ENCODE measurements at places on chromosomes 4 and X.

DNA sequence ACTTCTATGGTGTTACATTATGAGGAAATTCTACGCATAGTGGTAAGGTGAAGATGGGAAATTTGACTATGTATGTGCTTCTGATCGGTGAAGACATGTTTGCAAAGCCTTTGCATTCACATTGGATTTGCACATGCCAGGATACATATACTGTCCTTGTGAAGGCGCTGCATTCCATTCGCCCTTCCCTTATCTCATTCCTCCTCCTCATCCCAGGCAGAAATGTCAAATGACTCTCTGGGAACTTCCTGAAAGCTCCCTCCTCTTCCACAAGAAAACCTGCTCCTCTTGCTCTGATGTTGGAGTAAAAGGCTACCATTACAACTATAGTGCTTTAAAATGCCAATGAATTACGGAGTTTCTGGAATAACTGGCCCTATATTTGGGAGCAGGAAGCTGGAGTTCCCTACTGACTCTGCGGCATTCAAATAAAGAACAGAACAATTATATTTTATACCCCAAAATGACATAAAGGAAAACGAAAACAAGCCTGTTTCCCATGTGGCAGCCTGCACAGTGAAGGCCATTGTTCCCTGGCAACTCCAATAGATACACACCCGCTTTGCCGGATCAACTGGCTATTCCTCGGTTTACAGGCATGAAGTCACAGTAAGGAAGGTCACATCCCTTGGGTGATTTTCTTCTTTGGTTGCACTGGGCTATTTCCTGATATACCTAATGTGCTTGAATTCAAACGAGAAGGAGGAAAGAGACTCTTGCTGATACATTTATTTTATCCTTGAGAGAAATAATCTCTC lies 84.5 kb downstream of the AREG start:
- no peak for DNase-seq

DNA sequence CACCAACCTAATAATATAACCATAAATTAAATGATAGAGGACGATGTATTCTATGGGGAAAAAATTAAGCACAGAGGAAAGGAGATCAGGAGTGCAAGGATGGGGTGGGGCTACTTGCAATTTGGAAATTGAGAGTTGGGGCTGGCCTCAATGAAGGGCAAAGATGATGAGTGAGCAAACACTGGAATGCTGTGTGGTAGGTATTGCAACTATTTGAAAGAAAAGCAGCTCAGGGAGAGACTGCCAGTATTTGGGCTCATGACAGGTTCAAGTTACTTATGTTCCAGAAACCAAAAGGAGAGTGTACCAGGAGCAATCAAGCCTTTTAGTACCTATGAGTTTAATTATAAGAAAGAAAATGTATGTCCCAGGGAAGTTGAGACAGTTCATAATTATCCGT lies 47.4 kb downstream of the ASIC5 start:
- no peak for DNase-seq

DNA sequence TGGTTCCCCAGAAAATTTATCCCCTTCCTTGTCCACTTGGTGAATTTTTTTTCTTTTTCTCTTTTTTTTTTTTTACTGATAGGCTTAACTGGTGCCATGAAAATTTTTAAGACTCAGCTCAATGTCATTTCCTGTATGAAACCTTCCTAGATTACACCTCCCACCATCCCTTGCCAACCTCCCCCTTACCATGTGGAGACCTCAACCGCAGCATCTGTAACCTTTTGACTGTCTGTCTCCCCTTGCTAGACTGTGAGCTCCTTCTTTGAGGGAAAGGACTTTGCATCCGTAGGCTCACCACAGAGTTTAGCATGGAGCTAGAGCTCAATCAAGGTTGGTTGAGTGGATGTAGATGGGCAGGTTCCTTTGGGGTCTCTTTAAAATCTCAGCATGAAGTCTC lies 5.2 kb upstream of the PGRMC1 start:
- DNase-seq: no peak

GRCh38 chr4:185587030-185587426 lies 51.7 kb upstream of the PDLIM3 start:
- DNase-seq: no peak

DNA sequence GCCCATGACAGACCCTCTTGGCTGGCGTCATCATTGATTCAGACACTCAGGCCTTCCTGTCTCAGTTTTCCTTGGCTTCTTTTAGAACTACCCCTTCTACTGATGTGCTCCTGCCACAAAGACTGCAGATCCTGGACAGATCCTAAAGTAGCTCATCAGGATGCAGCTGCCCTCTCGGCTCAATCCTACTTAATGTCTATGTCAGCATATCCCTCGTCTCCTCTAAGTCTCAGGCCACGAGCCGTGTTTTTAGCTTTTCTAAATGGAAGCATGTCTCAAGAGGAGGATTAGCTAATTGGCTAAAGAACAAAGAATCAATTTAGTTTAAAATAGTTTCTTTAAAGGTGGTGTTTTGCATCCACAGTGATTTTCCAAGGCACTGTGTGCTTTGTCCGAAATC lies 447.7 kb downstream of the STIM2 start:
- DNase-seq: no peak

GRCh38 chr4:21882051-21882839 lies 66.3 kb downstream of the KCNIP4 start:
- no peak for DNase-seq

GRCh38 chr4:127622921-127623796 lies 9.6 kb upstream of the INTU start:
- no peak for DNase-seq

GRCh38 chr4:164731827-164732474 lies 22.0 kb upstream of the SMIM31 start:
- no peak for DNase-seq

GRCh38 chr4:32985256-32985655 lies 2265.1 kb downstream of the PCDH7 start:
- no peak for DNase-seq

DNA sequence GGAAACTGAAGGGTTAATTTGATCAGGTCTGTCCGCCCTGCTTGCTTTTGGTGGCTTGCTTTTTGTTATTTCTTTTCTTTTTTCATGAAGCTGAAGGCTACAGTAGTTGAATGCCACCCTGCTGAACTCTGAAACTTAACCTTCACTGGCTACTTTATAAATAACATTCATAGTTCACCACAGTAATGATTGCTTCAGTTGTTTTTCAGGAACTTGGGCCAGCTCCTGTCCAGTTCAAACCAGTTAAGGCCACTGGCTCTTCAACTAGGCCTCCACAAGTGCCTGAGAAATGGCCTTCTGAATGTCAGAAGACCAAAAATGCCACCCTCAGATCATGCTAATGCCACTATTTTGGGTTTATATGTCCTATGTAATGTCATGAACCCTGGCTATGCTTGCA lies 7.7 kb upstream of the ASB9 start:
- no peak for DNase-seq

DNA sequence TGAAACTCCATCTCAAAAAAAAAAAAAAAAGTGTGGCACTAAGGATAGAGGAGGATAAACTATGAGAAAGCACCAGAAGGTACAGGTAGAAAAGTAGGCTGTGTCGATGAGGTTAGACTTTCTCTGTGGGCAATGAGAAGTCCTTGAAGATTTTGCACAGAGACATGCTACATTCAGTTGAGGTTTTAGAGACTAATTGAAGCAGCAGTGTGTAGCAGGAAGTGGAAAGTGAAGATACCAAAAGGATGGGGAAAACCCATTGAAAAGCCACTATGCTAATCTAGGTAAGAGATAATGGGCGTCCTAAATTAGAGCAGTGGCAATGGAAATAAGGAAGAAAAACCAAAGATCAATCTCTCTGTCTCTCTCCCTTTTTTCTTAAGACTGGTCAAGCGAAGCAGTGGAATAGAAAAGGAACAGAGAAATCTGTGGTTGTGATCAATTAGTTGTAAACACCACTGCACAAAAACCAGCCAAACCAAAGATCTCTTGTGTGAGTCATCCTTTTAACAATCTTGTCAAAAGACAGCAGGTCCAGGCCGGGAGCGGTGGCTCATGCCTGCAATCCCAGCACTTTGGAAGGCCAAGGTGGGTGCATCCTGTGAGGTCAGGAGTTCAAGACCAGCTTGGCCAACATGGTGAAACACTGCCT lies 3.5 kb downstream of the SPINK2 start:
- no peak for DNase-seq

GRCh38 chrX:65741823-65742222 lies 74.4 kb downstream of the MSN start:
- DNase-seq: no peak

DNA sequence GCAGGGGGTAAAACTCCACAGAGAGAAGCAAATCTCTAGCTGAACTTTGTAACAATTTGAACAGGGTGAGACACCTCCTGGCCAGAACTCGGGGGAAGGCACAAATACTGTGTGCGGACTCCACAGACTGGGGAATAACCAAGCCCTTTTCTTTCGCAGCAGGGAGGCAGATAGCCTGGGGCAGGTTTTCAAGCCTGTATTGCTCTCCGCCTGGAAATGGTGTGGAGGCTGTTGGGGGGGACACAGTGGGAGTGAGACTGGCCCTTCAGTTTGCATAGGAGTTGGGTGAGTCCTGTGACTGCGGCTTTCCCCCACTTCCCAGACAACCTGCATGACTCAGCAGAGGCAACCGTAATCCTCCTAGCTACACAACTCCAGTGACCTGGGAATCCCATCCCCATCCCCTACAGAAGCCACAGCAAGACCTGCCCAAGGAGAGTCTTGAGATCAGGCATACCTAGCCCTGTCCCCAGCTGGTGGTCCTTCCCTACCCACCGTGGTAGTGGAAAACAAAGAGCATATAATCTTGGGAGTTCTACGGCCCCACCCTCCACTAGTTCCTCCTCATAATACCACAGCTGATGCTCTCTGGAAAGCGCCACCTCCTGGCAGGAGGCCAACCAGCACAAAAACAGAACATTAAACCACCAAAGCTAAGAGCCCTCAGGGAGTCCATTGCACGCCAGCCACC lies 12.9 kb upstream of the SMPX start:
- DNase-seq: no peak

- DNase-seq: no peak
Measured at GRCh38 chrX:7068939-7069367, 78.6 kb upstream of the STS start.

- no peak for DNase-seq
Measured at GRCh38 chrX:39480963-39481362, 616.8 kb downstream of the BCOR start.

- no peak for DNase-seq
Measured at GRCh38 chr4:38612646-38613414, 51.2 kb upstream of the KLF3 start.

GRCh38 chr4:14218641-14219040 lies 591.1 kb upstream of the BOD1L1 start:
- no peak for DNase-seq

DNA sequence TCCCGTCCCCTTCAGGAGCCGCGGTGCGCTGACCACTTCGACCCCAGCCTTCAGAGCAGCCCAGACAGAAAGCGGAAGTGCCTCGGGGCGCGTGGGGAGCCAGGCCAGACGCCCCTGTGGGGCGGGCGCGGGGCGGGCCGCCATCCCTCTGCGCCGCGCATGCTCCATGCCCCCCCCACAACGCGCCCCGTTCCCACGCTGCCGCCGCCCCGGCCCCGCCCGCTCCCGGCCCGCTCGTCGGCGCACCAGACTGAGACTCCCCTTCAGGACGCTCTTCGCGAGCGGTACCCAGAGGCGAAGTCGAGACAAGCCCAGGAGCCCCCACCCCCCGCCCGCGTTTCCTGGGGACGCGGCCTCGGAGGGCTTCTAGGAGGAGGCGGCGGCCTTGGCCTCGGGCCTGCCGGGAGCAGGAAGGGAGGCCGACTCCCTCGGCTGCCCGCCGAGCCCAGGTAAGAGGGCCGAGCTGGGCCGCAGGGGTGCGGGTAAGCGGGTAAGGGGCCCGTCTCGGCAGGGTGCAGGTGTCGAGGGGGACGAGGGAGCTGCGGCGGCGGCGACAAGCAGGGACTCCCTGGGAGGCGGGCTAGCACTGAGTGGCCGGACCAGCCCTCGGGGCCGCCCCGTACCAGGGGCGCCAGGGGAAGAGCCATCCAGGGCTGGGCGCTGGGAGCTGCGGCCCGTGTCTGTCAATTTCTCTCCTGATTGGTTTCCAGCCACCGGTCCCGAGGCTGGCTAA lies at the start of gene ZFP92:
TSS of gene ZFP92 (plus strand) at position 218 of the 733 bp plus-strand sequence. CDS start 6,851 bp downstream, outside the sequence.
- no peak for DNase-seq

- no peak for DNase-seq
Measured at GRCh38 chr4:125044886-125045285, 269.9 kb upstream of the FAT4 start.

DNA sequence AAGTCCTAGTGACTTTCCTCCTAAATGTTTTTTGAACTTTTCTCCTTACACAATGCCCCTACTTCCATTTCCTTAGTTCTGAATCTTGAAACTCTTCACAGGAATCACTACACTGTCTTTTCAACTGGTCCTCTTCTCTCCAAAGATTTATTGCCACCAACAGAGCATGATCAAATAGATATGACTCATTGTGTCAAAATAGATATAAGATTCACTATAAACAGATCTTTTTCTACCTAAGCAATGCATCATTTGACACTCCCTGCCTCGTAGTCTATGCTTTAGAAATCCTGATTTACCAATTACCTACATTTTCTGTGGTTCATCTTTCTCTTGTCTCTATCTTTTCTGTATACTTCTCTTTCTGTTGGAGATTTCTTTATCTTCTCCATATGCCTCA lies 789.6 kb upstream of the SLIT2 start:
- no peak for DNase-seq

GRCh38 chr4:173752610-173753230 lies 222.7 kb upstream of the HAND2 start:
- DNase-seq: no peak

GRCh38 chrX:67044029-67044653 lies 405.3 kb upstream of the EDA2R start:
- DNase-seq: no peak

- DNase-seq: no peak
Measured at GRCh38 chr4:52966781-52967180, 104.7 kb downstream of the RASL11B start.

DNA sequence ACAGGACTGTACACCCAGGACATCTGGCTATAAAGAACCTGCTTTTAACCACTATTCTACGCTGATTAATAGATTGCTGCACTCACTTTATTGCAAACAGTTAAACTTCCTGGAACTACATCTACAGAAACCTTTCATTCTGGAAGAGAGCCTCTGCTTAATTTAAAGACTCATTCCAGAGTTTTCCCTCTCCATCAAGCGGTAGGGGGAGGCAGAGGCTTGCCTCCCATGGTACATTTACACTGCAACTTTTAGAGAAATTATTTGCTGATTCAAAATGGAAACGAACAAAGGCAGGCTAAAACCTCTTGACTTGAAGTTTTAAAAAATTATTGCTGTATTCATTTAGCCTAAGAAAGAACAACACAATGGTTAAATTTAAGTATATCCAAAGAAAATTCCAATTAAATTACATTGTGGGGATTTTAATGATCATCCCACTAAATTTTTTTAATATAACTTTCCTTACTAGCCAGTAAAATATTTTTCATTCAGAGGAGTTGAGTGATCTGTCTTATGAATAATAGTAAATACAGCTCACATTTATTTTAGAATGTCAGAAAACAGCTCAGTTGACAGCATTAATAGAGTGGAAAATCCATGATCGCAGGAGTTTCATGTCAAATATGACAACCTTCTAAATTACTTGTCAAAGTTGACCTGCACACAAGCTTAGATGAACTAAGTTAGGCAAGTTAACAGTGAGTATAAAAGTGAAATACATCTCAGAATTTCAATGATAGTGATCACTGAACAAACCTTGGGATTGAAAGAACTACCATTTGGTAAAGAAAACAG lies 46.3 kb upstream of the PCDH10 start:
- no peak for DNase-seq
